ENCODE measurements at places on chromosomes 11 and 22.

- DNase-seq = no peak
These were observed 116.3 kb downstream of the TIMP3 start for GRCh38 chr22:32917577-32918354.

DNA sequence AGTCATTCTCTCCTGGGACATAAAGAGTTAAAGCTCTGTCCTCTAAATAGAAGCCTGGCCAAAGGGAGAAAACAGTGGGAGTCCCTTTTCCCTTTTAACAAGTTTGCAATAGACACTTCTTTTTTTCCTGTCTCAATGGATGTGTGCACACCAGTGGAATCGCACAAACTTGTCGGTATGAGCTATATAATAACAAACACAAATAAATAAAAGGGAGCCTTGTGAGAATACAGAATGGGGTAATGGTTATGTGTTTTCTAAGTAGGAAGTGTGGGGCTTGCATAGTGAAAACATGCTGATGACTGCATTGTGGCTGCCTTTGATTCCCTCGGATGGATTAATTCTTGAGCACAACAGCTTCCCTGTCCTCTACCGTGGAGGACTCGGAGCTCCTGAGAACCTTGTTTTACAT, 131.9 kb downstream of the WNT7B start:
- DNase-seq = no peak

GRCh38 chr11:11722861-11723260, 101.1 kb upstream of the GALNT18 start:
- no peak for DNase-seq

DNA sequence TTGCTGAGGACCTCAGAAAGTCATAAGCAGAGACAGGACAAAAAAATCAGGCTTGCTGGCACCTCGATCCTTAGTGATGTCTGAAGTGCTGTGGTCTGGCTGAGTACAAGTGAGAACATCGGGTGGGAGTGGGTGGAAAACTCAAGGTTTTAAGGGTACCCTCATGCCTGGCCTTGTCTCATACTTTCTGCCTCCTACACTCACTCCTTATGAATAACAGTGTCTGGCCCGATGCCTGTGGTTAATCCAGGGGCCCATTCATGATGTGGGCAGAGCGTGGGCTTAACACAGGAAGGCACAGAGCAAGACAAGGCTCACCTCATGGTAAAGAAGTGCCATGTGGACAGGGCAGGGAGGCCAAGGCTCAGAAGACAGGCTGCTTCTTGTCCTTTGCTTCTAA, 11.0 kb upstream of the UCP3 start:
- DNase-seq = no peak

DNA sequence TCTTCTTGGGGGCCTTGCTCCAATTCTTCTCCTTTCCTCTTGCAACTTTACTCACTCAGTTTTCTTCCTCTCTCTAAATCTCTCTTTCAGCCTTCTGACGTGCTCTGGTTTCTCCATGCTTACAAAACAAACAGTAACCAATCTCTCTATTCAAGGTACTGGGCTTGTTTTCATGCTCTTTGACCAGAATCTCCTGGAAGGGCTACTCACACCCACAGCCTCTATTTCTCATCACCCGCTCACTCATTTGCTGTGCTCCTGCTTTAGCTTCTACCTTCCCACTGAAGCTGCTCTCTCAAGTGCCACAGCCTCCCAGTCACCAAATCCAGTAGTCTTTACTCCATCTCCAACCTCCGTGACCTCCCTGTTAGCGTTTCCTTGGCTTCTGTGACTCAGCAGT, 60.4 kb downstream of the SERGEF start:
- no peak for DNase-seq

- DNase-seq = no peak
These were observed 88.2 kb downstream of the SIK3 start for GRCh38 chr11:117009905-117010605.

- DNase-seq = no peak
These were observed 124.0 kb upstream of the RCN1 start for GRCh38 chr11:31966846-31967245.

GRCh38 chr11:72309641-72310040, 65.7 kb upstream of the PHOX2A start:
- no peak for DNase-seq

DNA sequence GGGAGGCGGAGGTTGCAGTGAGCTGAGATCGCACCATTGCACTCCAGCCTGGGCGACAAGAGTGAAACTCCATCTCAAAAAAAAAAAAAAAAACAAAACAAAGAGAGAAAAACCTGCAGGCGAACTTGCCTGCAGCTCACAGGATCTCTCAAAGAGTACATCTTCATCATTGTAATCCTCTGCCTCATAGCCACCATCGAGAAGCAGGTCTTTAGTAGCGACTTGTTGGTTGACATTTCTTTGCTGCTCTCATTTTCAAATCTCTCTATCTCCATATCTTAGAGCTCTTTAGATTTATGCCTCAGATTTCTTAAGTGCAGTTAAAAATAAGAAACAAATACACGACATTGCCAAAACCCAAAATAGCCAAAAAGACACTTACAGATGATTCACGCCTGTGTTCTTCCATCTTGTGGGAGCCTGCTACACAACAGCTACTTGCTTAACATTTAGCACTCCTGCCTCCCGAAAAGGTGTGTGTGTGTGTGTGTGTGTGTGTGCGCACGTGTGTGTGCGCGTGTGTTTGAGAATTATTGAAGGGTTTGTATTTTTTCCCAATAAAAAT, 14.6 kb downstream of the FAM227A start:
- no peak for DNase-seq

DNA sequence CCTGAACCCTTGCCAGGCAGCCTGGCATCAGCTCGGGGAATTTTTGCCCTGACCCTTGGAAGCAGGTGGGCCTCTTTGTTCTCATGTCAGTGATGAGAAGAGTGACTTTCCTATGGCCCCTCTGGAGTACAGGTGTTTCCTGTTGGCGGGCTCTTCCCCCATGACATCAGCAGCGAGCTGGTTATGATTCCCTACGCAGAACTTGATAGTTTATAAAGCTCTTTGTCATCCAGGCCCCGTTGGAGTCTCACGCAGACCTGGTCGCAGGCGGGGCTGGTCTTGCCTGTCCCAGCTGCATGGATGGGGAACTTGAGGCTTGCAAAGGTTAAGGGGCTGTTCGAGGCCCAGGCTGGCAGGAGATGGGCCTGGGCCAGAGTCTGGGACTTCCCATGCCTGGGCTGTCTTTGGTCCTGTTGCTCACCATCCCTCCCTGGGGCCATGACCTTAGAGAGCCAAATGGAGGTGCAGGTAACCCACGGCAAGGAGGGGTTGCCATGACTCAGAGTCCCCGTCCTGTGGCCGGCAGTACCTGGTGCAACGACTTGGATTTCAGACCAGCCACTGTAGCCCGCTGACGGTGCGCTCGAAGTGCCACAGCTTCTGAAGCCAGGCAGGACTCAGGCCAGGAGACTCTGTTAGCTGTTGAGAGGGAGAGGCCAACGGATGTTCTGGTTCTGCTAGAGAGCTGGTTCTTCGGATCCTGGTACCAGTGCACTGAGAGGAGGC, 45.9 kb upstream of the PPP6R3 start:
- DNase-seq = no peak

- no peak for DNase-seq
These were observed 17.0 kb downstream of the FADD start for GRCh38 chr11:70220136-70220535.

DNA sequence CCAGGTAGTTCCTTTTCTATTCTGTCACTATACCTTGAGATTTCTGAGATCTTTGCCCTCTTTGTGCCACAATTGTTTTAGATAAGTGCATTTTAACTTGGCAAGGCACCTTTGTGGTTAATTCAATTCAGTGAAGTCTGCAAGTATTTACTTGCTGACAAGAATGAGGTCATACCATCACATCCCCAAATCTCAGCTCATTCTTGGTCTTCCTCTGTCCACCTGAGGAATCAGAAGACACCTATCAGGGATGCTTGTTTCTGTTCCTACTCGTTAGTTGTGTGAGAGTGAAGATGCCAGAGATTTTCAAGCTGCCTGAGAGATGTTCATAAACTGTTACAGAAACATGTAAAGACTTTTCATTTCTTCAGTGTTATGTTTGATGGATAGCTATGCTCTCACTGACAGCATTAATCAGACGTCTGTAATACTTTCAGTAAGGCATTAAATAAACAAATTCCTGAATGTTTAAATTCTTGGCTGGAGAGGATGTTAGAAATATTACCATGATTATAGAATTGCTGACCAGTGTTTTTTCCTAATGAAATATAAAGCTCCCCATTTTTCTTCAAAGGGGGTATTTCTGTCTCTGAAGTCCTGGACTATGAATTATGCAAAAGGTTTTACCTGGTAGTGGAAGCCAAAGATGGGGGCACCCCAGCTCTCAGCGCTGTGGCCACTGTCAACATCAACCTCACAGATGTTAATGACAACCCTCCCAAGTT, 135.0 kb upstream of the MTNR1B start:
- no peak for DNase-seq

GRCh38 chr11:13859892-13860291, 102.6 kb upstream of the SPON1 start:
- peak; percentile 12 for DNase-seq

- no peak for DNase-seq
These were observed 49.4 kb downstream of the CLMP start for GRCh38 chr11:123145661-123146060.

DNA sequence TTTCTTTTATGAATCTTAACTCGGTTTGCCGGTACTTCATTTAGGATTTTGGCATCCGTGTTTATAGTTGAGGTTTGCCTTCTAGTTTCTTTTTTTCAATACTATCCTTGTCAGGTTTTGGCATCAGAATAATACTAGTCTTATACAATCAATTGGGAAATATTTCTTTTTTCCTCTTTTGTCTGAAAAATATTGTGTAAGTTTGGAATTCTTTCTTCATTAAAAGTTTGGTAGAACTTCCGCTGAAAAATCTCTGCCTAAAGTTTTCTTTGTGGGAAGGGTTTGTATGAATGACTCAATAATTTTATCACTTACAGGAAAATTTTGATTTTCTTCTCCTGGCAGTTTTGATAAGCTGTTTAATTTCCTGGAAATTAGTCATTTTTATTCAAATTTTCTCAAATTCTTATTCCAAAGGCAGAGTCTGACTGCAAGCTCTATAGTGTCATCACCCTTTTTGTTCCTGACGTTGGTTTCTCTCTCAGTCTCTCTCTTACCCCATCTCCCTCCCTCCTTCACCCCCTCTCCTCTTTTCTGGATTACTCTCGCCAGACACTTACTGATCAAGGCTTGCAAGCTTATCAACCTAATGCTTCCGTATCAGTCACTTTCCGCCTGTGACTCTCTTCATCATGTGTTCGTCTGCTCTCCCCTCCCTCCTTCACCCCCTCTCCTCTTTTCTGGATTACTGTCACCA, 555.7 kb downstream of the TBC1D22A start:
- no peak for DNase-seq

GRCh38 chr11:120068114-120068573, 69.8 kb downstream of the TRIM29 start:
- no peak for DNase-seq

GRCh38 chr22:31344256-31344577, 1.9 kb downstream of the PATZ1 start:
- DNase-seq = no peak

DNA sequence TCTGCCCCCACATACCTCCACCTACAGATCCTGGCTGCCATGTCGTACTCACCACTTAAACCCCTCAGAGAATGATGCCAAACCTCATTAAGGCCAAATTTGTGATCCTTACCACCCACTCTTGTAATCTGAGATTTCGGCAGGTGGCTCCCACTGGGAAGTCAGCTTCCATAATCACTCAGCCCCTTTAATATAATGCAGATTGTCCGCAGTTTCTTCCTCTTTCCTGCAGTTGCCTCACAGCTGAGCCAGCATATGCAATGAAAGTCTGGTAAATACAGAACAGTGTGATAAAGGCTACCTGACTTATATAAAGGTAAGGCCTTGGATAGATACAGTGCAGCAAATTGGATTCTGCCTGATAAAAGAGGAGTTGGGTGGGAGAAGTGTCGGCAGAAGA, 515.2 kb upstream of the TENM4 start:
- no peak for DNase-seq

GRCh38 chr22:39368461-39368911, 18.7 kb downstream of the SYNGR1 start:
- no peak for DNase-seq

GRCh38 chr11:38577769-38578168, 1979.7 kb upstream of the RAG2 start:
- DNase-seq = no peak

- DNase-seq = no peak
These were observed 1019.4 kb downstream of the BRD1 start for GRCh38 chr22:48808038-48808960.

DNA sequence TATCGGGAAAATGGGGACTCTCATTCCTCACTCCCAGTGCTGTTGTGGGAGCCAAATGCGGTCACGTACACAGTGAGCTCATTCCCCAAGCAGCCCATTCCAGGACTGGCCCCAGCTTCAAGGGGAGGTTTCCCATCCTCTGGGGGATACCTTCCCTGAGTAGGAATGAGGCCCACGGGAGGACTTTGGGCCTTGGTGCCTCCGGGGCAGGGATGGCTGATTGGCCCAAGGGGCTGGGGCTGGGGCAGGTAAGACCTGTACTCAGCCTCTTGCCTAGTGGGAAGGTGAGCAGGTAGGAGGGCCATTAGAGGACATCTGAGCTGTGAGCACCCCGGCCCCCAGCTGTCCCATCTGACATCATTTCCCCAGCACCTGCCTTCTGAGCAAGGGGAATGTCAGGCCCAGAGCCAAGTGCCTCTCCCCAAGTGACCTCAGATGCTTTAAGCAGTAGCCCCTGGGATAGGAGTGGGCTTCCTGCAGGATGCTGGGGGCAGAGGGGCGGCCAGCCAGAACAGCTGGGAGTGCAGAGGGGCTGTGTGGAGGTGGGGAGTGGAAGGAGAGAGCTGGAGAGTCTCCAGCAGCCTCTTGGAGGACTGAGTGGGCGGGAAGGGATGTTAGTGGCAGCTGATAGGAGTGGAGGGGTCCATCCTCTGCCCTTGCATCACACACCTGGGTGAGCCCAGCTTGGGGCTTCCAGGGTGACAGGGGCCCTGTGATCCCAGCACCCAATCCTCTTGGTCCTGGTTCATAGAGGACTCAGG, 58.4 kb downstream of the CD82 start:
- DNase-seq = no peak

DNA sequence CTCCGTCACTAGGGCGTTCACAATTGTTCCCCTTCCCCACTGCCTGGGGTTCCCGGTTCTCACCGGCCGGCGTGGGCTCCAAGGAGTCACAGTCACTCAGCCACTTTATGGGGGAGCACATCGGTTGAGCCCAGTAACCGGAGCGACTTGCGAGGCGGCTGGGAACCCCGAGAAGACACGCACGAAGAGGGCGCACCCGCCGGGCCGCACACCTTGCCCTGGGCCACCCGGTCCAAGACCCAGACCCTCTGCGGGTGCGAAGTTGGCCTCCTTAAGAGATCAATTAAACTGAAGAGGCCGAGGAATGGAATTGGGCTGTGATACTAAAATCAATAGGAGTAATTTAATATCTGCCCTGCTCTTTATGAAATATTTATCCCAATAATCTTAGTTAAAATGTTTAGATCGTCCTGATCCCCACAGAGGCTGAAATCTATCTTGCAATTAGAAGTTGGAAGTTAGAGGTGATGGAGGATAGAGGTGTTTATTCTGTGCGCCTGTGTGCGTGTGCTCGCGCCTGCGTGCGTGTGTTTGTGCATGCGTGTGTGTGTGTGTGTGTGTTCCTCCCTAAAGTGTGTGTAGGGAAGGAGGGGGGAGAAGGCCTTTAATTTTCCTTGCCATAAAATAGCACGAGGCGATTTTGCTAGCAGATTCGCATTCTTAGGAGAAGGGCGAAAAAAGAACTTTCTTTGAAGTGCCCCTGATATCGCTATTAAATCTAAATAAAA, 954 bp upstream of the MN1 start:
- DNase-seq = no peak

GRCh38 chr22:39298241-39298987, 21.0 kb downstream of the RPL3 start:
- DNase-seq = no peak

- DNase-seq = no peak
These were observed 53.0 kb downstream of the SIK3 start for GRCh38 chr11:117045196-117045595.

- no peak for DNase-seq
These were observed 108.2 kb upstream of the ARHGAP42 start for GRCh38 chr11:100578831-100579311.
